ELF-1 (cell line): ENCODE measurements at places on chromosomes 3 and 15.

GRCh38 chr3:154130540-154130939, 9.3 kb downstream of the ARHGEF26 start:
- DNase-seq, result no peak

GRCh38 chr3:120461416-120461815, 10.6 kb upstream of the FSTL1 start:
- no peak for DNase-seq

GRCh38 chr15:39574427-39574826, 6.5 kb upstream of the THBS1 start:
- no peak for DNase-seq

- peak; percentile 98 for DNase-seq
Measured at GRCh38 chr15:90143166-90143655, 40.9 kb upstream of the IDH2 start.

DNA sequence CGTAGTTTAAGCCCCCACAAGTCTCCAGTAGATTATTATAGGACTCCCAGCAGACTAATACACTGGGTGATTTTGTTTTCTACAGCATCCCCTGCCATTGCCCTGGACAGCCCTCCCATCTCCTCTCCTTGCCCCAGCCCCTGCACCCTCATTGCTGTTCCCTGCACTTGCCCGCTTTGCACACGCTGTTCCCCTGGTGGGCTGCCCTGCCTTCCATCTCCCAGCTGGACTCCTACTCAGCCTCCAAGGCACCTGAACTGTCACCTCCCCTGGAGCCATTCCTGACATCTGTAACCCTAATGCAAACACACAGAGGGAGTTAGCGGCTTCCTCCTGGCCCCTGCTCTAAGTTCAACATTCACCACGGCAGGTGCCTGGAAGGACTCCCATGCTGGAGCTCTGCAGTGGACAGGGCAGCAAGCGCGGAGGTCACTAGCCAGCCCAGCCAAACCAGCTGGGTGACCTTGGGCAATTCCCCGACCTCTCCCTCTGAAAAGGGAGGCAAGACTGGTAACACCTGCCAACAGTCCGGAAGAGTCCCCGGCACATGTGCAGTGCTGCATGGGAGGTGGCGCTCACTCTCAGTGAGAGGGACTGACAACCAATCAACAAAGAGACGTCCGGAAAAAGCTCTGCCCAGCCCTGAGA, 38.8 kb upstream of the IQSEC1 start:
- DNase-seq, result no peak

- DNase-seq, result no peak
Measured at GRCh38 chr3:50243543-50243895, 7.5 kb downstream of the GNAI2 start.

- no peak for DNase-seq
Measured at GRCh38 chr3:140731440-140732119, 53.7 kb downstream of the TRIM42 start.

- DNase-seq, result peak; percentile 3
Measured at GRCh38 chr3:34312684-34313083, 514.3 kb downstream of the PDCD6IP start.
